Astrocyte of the cerebellum (primary cell): ENCODE measurements at places on chromosomes 2 and 18.

GRCh38 chr18:52617931-52618330, 277.9 kb downstream of the DCC start:
- DNase-seq: no peak

GRCh38 chr2:162037028-162037795, 36.8 kb downstream of the DPP4 start:
- DNase-seq: no peak

DNA sequence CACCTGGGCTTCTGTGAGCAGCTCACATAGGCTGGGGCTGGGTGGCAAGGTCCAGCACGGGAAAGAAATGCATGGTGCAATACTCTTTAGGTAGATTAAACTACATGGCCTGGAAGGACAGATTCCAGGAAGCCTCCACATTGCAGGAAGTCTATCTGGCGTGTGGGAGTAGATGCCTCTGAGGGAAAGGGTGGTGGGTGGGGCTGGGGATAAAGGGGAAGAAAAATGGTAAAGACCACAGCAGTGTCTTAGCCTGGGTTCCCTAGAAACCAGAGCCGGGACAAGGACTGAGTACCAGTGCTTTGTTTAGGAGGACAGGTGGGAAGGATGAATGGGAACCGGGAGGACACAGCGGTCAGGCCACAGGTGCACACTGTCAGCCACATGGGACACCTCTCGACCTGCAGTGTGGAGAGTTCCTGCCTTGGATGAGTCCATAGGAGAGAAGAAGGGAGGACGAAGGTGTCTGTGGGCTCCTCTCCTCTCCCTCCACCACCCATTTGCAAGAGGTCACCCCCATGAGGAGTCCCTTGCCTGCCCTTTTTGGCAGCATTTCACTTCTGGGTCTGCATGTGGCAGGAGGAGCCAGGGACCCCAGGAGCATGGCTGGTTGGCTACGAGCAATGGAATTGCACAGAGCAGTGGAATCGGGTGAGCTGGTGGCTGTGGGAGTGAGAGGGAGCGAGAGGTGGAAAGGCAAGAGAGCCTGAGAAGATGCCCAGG, 91.5 kb upstream of the HS6ST1 start:
- no peak for DNase-seq

- no peak for DNase-seq
Measured at GRCh38 chr2:83251321-83251872, 1207.7 kb downstream of the SUCLG1 start.

DNA sequence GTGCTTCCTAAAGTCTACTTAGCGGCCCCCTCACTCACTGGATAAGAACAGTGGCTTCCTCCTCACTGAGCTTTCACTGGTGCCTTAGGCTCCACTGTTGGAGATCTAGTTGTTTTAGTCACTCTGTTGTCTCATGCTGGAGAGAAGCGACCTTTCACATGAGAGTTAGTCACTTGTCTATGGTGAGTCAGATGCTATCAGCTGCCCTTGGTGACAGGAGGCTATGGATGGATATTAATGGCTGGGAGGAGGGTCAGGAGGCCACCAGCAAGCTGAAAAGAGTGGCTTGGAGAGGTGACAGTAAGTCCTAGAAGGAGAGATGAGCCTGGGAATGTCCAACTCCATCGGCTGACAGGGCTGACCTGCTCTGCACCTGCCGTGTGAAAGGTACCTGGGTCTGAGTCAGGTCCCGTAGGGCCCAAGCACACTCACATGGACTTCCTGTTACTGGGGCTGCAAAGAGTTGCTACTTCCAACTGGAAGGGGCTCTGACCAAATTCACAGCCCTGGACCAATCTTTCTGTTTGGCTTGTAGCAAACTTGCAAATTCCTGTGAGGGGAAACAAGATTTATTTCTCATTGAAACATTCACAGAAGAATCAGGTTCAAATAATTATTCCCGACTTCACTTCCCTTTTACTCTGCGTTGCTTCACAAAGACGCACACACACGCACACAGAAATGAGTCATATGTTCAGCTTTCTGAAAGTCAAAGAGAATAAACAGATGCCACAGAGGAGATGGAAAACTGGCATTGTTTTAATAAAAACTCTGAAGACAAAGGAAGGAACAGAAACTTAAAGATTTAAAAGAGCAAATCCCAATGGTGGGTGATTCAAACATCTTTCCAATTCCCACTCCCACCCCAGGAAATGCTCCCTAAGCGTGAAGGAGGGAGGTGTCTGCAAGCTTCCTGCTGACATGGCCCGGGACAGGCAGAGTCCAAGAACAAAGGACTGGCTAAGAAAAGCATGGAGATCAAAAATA, 203.5 kb upstream of the TWIST2 start:
- peak; percentile 27 for DNase-seq

DNA sequence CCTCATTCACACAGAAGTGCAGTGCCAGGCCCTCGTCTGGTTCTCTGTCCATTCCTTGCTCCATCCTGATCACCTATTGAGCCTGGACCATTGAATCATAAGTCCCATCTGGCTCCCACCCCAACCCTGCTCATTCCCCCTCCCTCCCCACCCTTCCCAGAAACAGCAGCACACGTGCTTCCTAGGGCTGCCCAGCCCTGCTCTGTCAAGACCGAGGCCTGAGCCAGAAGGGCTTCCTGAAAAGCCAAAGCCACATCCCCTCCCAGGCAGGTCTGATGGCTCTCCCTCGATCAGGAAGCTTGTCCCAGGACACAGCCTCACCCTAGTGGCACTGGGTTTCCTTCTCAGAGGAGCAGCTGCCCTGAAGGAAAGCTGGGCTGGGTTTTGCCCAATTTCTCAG, 79.8 kb upstream of the FZD7 start:
- DNase-seq: no peak

GRCh38 chr2:12428324-12428723, 288.4 kb upstream of the TRIB2 start:
- DNase-seq: no peak

- DNase-seq: no peak
Measured at GRCh38 chr2:121309801-121310200, 24.8 kb upstream of the TFCP2L1 start.

DNA sequence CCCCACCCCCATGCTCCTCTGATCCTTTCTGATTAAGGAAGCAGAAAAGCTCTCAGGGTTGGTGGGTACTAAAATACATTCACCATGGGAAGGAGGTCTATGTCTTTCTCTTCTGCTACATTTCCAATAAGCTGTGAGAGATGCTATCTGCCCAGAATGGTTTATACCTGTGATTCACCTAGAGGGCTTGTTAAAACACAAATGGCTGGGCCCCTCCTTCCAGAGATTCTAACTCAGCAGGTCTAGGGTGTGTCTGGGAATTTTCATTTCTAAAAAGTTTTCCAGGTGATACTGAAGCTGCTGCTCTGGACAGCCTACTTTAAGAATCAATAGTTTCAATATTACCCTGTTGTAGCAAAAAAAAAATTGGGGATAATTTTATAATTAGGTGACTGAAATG, 772.2 kb upstream of the ZEB2 start:
- DNase-seq: no peak

- DNase-seq: no peak
Measured at GRCh38 chr2:58851598-58851997, 610.5 kb upstream of the FANCL start.

- DNase-seq: no peak
Measured at GRCh38 chr2:151287513-151288250, 1.8 kb downstream of the NMI start.

- DNase-seq: peak; percentile 13
Measured at GRCh38 chr2:9984217-9984739, 32.8 kb downstream of the GRHL1 start.

DNA sequence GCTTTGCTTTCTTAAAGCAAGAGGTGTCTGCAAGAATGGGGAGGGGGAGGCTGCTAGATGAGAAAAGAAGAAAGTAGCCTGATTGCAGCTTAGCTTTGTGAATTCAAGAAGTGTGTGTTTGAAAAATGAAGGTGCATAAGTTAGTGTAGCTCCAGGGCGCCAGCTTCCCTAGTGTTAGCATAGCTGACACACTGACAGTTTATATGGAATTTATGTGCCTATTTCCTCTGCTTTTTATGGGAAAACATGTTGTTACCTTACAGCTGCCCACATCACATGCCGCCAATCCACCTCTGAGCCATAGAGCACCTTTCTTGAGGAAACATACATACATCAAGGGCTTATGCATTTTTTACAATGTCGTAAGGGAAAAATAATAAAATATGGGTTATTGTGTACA, 536.4 kb upstream of the PIK3C3 start:
- DNase-seq: no peak

DNA sequence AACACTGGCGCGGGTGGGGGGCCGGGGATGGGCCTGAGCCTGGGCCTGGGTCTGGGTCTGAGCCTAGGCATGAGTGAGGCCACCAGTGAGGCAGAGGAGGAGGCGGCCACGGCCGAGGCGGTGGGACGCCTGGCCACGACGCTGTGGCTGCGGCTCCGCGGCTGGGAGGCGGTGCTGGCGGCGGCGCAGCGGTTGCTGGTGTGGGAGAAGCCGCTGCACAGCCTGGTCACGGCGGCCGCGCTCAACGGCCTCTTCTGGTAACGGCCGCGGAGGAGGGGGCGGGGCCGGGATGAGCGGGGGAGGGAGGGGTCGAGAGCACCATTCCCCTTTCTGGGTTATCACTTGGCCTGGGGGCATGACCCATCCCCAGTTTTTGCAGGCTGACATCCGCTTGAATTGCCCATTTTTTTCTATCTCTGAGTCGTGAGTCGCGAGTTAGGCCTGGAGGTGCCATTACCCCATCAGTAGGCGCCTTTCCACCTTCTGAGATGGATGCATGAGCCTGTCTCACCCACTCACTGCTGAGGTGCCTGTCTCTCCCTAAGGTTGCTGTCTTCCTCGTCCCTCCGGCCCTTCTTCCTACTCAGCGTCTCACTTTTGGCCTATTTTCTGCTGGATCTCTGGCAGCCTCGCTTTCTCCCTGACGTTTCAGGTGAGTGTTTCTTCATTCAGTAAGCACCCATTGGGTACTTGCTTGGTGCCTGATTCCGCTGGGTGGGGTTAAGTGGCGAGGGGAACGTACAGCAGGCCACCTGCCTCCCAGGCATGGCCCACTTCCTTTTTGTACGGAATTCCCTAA, 501 bp downstream of the RETREG2 start:
- DNase-seq: no peak

DNA sequence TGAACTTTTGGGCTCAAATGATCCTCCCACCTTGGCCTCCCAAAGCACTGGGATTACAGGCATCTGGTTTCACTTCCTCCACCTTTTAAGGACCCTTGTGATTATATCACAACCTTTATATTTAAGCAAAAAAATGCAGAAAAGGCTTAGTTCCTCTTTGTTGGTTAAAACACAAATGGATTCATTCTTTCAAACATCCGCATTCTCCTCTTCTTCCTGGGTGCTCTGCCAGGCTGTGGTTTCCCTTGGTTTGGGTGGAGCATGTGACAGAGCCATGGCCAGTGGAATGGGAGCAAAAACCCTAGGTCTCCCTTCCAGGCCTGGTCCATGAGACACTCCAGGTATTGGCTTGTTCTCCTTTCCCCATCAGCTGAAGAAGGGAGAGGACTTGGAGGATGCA, 9.9 kb upstream of the SLC66A3 start:
- no peak for DNase-seq

DNA sequence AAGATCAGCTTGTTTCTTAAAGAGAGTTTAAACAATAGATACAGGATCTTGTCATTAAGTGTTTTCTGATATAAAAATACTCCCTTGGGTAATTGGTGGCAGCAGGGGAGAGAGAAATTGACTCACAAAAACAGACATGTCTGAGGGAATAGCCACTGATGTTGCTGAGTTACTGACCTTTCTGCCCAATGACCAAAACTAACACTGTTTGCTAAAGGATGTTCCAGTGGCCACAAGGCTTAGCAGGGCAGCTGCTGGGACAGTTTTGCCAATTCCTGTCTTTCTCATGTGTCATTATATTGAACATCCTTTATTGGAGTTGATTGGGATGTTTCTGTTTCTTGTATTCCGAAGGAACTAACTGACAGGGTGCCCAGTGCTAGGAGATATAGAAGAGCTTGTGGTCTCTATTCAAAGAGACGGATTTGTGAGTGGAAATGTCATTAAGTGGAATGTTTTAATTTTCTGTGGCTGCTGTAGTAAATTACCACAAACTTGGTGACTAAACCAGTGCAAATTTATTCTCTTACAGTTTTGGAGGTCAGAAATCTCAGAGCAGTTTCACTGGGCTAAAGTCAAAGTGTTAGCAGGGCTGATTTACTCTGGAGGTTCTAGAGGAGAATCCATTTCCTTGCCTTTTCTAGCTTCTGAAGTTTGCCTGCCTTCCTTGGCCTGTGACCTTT, 124.8 kb upstream of the RMDN2 start:
- DNase-seq: no peak

- DNase-seq: peak; percentile 62
Measured at GRCh38 chr2:112156152-112156986, 18.2 kb downstream of the FBLN7 start.
